Stimulated activated CD8-positive, alpha-beta memory T cell treated with anti-CD3 and anti-CD28 coated beads, Interleukin-4, amount 100 ng/mL, for 1 hour (primary cell): ENCODE measurements at places on chromosomes 4 and X.

- DNase-seq = no peak
Observed at GRCh38 chrX:23930894-23931604, 23.2 kb downstream of the CXorf58 start.

- no peak for DNase-seq
Observed at GRCh38 chrX:129875669-129876068, 30.3 kb upstream of the UTP14A start.

GRCh38 chr4:159178979-159179969, 76.4 kb downstream of the RAPGEF2 start:
- DNase-seq = no peak

- no peak for DNase-seq
Observed at GRCh38 chrX:48465336-48465933, 4.6 kb downstream of the SLC38A5 start.

DNA sequence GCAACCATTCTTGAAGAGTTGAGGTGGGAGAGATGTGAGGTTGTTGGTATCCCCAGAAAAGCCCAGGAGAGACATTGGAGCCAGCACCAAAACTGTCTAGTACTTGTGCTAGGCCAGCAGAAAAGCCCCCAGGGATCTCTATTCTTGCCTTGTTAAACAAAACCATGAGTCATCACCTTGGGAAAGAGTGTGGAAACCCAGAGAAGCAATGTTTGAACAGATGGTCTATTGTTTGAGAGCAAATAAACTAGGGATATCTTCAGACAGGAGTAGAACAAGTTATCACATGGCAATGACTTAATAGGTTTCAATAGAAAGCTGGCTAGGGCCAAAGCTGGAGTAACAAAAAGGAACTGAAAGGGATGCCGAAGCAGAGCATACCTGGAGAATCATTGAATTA, 195.7 kb upstream of the CASK start:
- DNase-seq = no peak

- no peak for DNase-seq
Observed at GRCh38 chr4:4302416-4302815, 12.4 kb downstream of the ZBTB49 start.

- no peak for DNase-seq
Observed at GRCh38 chrX:150478496-150479492, 89.6 kb upstream of the MTM1 start.

DNA sequence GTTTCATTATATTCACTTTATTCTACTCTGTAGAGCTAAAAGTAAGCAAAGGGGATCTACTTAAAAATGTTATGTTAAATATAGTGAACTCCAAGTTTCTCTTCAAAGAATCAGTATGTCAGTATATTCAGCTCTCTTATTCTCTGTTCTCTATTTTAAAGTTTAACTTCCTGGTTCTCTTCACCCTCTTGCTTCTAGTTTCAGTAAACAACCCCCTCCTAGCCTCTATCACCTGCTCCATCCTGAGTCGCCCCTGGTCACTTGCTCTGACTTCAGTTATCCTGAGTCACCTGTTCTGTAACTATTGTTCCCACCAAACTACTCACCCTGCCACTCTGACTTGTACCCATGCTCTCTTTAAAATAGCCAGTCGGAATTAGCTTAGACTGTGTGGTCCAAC, 180.9 kb upstream of the AADAT start:
- no peak for DNase-seq

DNA sequence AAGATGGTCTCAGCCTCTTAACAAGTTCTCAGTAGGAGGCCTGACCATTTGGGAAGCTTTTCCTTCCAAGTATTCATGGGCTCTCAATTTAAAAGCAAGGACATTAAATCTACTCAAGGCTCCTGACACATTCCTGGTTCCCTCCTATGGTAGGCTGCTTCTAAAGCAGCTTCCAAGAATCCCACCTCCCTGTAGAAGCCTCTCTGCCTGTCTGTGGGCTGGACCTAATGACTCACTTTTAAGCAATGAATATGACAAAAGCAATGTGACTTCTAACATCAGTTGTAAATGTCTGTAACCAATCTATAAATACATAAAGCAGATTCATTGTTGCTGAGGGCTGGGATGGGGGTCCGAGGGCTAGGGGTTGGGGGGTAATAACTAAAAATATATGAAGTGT, 99.5 kb upstream of the FAM9B start:
- DNase-seq = no peak

DNA sequence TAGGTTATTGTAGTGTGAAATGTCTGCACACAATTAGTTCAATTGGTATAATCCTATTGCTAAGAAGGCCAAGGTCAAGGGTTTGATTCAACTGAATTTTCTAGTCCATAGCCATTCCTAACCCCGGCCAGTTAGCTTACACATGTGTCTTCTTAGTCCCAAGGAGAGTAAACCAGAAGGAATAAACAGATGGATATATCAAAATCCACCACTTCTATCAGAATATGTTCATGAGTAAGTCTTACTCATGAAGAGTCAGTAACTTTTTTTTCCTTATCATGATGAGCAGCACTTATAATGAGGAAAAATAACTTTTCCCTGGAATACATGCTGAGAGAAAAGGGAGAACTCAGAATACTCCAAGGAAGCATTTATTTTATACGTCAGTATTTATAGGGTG, 9.5 kb downstream of the HHIP start:
- no peak for DNase-seq

DNA sequence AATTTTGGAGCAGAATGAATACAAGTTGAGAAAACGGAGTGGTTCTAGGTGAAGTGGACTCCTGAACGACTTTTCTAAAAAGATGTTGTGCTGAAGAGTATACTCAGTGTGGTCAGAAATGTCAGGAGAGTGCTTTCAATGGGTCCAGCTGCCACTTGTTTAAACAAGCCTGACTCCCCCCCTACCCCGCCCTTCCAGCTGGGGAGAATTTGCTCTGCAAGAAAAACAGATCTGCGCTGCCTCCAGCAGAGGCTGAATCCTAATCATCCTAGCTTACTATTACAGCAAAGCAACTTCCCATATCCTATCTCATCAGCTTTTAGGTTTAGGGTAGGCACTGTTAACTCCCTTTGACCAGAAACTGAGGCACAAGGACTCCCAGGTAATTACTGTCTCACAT, 1.9 kb downstream of the MAP3K15 start:
- DNase-seq = no peak

DNA sequence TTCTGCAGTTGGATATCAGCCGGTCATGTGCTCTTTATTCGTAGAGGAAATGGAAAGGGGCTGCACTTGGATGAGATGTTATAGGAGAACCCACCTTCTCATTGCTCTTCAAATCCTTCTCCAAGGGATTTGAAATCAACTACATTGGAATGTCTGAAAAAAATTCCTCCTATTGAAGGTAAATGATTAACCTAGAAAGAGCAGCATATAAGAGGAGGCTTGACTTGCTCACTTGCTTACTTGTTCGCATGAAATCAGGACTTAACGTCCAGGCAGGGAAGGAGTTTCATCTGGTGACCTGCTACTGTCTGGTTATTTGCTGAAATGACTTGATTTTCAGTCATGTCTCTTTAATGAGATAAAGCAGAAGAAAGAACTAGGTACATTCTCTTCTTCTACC, 338.4 kb upstream of the NOCT start:
- no peak for DNase-seq

DNA sequence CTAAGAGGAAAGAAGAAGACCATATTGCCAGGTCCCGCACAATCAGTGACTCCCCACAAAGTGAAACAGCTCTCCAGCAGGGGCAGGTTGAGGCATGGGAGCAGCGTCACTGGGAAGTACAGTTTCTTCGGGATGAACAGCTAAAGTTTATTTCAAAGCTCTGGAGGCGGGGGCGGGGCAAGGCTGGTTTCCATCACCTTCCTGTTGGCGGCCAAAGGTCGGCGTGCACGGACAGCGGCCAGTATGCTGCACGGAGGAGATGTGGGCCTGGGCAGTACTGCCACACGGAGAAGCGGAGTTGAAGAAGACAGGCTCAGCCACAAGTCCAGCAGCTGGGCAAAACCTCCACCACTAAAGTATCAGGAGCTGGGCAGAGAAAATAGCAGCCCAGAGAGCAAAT, 951 bp upstream of the ZNF518B start:
- no peak for DNase-seq

DNA sequence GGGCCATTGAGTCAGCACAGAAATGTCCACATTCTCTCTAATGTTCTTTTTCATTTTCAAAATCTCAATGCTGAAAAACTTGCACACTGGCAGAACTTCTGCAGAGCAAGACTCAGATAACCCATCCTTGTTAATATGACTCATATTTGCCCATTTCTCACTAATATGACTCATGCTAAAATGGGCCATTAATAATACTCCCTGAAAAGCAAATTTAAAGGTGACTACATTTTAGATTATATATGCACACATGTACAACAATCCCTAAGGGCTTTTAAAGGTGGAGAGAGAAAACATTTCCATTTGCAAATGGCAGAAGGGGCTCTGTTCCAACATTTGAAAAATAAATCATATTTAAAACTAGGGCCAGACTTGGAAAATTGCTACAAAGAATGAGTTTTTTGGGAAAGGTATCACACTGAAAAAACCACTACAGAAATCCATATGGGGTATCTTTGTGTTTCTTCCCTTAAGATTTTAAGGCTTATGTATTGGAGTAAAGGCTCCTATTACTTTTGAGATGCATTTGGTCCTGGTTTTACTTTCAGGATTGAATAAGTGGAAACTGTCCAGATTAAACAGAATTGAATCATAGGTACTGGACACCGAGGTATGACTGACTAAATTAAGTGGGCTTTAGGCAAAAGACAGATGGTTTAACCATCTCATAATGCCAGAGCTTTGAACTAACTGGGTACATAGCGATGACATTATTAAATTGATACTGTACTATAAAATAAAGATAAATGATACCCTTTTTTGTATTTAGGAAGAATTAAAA, 30.0 kb downstream of the TLR2 start:
- no peak for DNase-seq

GRCh38 chr4:163536091-163536490, 41.6 kb downstream of the TMA16 start:
- no peak for DNase-seq

- no peak for DNase-seq
Observed at GRCh38 chr4:100833906-100834305, 316.1 kb upstream of the EMCN start.

DNA sequence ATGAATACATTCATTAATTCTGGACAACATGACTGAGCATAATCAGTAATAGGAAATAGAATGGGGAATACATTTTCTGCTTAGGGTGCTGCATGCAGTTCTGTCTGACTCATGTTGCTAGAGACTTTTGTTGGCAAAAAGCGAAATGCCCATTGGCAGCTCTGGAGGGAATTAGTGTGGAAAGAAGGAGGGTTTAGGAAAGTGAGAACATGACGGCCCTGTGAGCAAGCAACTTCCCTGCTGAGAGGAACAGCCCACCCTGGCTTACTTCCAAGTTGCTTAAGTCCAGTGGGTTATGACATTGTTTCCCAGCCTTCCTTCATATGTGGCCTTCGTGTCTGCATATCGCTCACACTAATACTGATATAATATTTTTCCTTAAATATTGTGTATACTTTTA, 13.8 kb downstream of the MAD2L1 start:
- DNase-seq = no peak

DNA sequence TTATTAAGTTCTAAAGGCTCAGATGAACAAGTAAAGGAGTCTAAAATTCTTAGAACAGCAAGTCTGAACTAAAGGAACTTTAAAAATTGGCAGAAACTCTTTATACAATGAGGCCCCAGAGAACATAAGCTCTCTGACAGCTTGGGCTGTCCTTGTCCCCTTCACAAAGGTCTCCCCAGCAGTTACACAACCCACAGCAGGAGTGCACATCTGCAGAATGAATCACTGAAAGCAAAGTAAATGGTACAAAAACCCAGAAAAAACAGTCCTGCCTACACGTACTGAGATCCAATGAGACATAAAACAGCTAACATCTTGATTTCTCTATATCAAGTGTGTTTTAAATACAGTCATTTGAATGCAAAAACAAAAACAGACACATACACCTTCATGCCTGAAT, 18.7 kb downstream of the RBBP7 start:
- no peak for DNase-seq

DNA sequence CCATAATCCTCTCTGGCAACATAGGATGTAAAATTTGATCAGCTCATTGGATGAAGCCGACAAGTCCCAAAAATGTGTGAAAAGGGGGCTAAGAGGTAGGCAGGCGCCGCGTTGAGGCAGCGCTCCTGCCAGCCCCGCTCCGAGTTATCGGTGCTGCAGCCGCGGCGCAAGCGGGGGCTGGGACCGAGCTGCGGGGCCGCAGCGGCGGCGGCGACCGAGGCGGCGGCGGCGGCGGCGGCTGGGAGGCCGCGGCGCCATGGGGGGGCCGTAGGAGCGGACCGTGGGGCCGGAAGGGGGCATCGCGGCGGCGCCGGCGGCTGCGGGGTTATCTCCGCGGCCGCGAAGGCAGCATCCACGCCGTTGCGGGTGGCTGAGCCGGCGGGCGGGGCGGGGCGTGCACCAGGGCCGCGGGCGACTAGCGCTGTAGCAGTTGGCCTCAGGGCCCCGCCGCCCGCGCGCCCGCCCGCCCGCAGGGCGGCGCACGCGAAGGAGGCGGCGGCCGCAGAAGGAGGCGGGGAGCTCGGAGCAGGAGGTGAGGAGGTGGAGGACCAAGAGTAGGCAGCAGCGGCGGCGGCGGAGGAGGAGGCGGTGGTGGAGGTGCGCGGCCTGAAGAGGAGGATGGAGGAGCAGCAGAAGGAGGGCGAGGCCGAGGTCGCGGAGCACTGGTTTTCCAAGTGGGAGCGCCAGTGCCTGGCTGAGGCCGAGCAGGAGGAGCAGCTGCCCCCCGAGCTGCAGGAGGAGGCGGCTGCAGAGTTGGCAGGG, 126.0 kb upstream of the CXorf66 start:
- DNase-seq = no peak

DNA sequence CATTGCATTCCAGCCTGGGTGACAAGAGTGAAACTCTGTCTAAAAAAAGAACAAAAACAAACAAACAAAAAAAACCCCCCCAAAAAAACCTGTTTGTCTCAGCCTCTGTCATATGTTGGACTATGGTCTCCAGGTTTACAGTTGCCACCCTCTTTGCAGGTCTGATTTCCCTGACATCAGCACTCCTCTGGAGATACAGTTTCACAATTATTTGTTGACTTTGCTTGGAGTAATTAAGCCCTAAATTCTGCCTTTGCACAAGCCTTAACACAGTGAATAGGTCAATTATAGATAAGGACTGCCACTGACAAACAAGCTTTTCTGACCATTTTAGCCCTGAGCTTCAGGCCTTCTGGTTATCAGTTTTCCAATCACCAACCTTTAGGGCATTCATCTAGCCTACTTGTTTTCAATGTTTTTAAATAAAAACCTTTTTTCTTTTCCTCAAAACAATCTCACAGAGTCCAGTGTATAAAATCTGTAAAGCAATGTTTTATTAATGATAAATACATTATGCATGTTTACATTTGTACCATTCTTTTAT, 20.4 kb upstream of the MAPK10 start:
- no peak for DNase-seq

GRCh38 chrX:17082831-17083230, 136.4 kb downstream of the REPS2 start:
- DNase-seq = no peak

DNA sequence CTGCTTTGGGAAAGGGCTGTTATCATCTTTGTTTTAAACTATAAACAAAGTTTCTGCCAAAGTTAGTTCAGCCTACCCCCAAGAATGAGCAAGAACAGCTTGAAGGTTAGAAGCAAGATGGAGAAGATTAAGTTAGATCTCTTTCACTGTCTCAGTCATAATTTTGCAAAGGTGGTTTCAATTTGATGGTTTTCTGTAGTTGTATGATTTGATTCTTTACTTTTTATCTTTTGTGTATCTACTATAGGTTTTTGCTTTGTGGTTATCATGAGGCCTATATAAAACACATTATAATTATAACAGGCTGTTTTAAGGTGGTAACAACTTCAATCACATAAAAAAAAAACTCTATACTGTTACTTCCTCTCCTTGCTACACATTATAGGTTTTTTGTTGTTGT, 35.4 kb upstream of the ALG13 start:
- no peak for DNase-seq

- DNase-seq = no peak
Observed at GRCh38 chr4:112677519-112678091, 40.7 kb downstream of the LARP7 start.
